CD4-positive, alpha-beta T cell treated with Interleukin-10 for 1 hour (primary cell): ENCODE measurements at places on chromosomes 2 and 18.

- DNase-seq = no peak
Observed at GRCh38 chr2:774436-774835, 97.2 kb upstream of the TMEM18 start.

GRCh38 chr2:85273738-85274731, 53.8 kb downstream of the TGOLN2 start:
- no peak for DNase-seq

DNA sequence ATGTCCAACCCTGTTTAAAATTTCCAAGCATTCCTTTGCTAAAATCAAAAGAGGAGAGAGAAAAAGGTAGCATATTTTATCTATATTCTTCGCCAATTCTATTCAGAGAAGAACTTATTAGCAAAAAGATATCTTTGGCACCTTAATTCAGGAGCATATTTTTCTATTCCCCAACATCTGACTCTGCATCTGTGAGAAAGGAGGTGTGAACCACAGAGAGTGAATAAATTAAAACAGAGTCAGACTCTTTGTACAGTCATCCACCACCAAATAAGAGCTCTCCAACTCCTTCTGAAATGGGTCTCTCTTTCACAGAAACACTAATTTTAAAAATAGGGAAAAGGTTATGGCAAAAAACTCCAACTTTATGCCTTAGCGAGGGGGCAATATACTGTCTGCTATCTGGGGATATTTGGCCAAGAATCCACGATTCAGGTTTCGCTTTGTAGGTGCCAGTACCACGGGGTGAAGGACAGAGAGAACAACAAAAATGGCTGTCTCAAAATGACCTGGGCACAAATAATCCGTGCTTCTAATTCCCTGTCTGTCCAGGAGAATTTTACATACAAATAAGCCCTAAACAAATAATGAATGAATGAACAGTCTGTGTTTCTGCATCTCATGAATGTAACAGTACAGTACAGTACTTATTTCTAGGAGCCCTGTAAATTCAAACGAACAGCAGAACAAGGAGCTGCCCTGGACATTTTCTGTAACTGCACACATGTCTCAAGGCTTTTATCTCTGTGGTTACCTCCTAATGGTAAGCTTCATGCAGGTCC, 43.4 kb downstream of the EPB41L3 start:
- no peak for DNase-seq

GRCh38 chr18:5122272-5122671, 74.8 kb downstream of the AKAIN1 start:
- no peak for DNase-seq

DNA sequence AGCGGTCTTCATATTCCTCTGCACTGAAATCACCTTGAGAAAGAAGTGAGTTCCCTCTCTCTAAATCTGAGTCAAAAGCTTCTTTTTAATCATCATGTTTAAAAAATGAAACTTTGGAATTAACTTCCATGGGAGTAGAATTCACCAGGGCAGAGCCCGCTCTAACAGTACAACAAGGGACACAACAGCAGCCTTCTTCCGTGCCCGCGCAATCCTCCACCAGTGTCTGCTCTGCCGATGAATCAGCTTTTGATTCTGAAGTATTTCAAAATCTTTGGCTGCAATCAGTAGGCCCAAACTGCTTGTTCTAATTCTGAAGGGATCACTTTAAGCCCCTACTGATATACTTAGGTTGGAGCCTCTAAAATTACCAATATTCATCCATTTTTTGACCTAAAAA, 76.9 kb downstream of the USP40 start:
- DNase-seq = no peak

GRCh38 chr2:205161156-205161839, 521.0 kb upstream of the NRP2 start:
- DNase-seq = no peak

GRCh38 chr18:7071600-7071999, 46.0 kb downstream of the LAMA1 start:
- no peak for DNase-seq

GRCh38 chr18:73945130-73945792, 202.4 kb downstream of the FBXO15 start:
- no peak for DNase-seq

GRCh38 chr2:139918982-139919381, 1138.8 kb upstream of the NXPH2 start:
- no peak for DNase-seq

- no peak for DNase-seq
Observed at GRCh38 chr2:169895294-169895985, 68.2 kb downstream of the UBR3 start.

DNA sequence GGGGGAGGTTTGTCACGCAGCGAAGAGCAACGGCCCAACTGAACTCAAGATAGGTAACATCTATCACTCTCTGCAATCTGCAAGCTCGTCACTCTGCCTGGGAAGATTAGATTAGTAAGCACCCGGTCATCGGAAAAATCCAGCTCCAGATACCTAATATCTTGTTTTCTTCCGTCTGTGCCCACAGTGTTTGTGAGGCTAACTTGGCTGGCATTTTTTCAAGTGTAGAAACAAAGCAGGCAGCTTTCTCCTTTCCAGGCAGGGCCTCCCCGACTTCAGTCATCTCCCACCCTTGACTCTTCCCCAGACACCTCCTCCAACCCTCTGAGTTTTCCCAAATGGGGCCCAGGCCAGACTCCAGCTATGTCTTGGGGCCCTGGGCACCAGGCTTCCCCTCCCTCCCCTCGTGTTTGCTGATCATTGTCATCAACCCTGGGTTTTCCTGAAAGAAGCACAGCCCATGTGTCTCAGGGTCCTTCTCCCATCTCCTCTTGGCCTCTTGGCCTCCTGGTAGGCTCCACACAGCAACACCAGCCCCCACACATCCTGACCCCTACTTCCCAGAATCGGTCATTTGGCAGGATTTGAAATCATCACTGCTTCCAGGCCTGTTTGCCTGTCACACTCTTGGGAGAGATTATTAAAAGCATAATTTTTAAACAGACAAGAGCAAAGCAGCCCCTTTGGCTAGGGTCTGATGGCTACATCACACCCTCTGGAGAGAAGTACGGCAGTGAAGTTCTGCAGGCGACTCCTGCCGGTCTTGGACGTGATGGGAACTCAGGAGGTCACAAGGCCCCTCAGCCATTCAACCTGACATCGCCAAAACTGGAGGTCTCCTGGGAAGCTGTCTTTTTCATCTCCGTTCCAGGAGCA, 144.9 kb upstream of the ID2 start:
- DNase-seq = no peak

GRCh38 chr2:14843507-14844204, 211.1 kb downstream of the LRATD1 start:
- no peak for DNase-seq

DNA sequence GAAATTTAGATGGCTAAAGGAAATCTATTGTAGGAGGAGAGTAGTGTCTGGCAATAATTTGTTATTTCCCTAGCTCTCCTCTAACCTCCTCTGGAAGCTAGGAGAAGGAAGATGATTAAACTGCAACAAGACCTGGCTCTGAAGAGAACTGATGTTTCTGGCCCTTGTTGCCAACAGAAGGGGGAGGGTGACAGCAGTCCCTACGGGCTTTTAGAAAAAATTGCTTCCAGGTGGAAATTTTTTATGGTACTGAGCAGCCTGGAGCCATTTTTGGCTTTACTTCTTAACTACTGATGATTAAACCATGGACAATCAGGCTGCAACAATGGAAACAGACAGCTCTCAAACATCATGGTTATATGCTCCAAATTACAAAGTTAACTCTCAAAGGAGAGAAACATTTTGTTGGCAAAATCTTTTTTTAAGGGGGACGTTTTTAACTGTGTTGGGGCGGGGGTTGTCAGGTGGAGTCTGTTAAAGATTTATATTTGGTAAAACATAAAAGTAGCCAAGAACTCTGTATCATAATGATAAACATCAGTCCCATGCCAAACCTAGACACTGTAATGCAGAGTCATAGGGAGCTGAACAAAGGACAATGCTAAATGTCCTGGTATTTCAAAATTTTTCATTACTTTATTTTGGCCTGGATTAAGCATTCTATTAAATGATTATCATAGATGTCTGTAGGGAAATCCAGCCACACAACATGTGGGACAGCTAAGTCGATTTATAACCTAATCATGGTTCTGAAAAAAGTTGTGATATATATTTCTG, 70.0 kb downstream of the EXOC6B start:
- no peak for DNase-seq

- DNase-seq = peak; percentile 65
Observed at GRCh38 chr2:39119732-39120520, 925 bp downstream of the SOS1 start.

DNA sequence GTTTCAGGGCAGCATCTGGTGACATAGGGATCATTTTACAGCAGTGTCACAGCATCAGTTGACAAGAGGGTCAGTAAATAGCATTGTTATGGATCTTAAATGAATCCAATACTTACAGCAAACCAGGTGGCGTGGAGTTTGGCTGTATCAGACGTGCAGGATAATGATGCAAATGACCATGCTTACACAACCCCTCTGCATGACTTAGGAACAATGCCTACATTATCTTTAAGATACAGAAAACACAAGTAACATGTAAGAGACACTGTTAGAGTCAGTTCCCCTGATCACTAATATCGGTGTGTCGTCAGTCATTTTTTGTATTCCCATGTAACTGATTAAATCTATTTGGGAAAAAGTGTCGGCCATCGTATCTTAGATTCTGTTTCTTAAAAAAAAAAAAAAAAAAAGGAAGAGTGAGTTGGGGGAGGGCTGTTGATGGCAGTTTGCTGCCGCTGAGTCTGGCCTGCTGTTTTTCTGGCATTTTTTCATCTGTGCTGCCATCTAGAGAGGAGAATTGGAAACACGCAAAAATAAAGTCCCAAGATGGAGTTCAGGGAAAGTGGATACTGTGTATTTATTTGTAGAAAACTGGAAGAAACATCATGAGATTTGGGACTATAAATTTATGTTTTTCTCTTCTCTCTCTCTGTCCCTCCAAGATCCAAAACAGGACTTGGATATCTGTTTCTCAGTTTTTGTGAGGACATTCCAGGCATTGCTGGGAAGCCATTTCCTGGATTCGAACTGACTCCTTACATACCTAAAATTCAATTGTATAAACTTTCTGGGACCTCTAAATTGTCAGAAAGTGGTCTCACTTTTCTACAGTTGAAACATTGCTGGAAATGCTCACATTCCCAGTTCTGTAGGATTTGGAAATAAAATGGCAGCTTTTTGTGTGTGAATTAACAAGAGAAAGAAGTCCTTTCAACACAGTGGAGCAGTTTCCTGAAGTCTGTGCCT, 60.3 kb upstream of the AGPS start:
- peak; percentile 75 for DNase-seq

DNA sequence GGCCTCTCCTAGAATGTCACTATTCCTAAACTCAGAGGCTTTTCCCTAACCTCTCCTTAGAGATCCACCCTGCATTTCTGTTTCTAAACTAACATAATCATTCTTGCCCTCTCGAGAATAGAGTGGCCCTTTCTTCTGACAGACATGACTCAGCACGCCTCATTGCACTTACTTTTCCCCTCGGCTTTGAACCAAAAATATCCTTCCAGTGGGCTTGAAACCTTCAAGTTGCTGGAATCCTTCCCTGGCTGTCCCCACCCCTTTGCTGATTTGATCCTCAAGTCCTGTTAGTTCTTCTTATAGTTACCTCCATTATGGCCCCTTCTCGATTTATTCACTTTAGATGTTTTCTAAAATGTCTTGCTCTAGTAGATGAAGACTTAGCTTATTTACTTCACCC, 158.0 kb downstream of the LTBP1 start:
- no peak for DNase-seq

DNA sequence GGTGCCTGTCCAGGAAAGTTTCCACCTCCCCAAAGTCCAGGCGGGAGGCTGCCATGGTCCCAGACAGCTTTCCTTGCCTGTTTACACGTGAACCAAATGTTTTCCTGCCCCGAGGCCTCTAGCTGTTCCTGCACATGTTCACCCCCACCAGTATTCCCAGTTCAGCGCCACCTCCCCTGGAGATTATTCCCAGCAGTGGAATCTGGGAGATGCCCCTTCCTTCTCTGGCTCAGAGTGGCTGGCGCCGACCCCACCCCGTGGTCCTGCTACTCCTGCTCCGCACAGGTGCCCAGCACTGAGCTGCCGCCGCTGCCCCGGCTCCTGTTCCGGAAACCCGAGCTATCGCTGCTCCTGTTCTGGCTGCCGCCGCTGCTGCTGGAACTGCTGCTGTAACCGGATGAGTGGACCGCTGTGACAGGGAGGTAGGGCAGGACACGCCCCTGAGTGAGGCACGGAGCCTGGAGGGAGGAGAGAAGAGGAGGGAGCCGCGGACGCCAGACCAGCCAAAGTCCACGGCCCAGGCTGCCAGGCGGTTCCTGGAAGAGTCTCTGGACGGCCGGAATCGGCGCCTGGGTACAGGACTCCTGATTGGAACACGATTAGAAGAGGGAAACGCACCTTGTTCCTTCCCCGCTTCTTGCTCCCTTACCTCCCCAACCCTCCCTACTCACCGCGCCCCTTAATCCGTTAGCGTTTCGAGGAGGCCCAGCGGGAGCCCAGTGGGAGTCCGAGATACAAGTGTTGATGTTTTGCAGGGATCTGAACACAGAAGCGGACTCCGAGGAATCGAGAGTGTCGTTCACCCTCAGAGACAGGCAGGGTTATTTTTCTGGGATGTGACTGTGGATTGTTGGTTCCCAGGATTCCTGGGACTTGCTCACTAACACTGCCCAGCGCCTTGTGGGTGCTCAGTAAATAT, at the start of gene PDE11A:
PDE11A (minus strand) TSS at position 395 of the 919 bp plus-strand sequence; CDS start at position 55, 340 bp downstream.
- peak; percentile 3 for DNase-seq

DNA sequence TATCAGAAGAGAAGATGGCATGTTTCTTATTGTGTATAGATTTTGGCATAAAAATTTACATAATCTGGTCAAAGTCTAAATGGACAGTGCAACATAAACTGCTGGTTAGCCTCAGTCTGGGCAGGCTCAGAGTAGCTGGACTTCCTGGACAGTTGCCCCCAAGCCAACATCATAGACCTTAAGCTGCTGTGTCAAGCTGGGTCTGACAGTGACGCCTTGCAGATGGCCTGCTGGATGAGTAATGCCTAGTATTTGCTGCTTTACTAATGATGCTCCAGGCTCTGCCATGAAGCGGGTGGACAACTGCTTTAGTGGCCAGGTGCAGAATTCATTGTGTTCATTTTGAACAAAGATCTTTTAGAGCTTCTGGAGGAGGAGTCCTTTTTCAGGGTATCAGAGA, 603.7 kb upstream of the ZEB2 start:
- no peak for DNase-seq

- peak; percentile 19 for DNase-seq
Observed at GRCh38 chr18:80167931-80168330, 58.9 kb downstream of the ADNP2 start.

- no peak for DNase-seq
Observed at GRCh38 chr2:24852431-24853020, 59.3 kb downstream of the CENPO start.

GRCh38 chr2:202072226-202072625, 829 bp upstream of the KIAA2012 start:
- DNase-seq = no peak

- DNase-seq = peak; percentile 91
Observed at GRCh38 chr18:21612125-21613039, at the start of gene SNRPD1. Gene SNRPD1, plus strand, starts transcription at chr18:21612314. Its CDS starts 116 bp downstream, at chr18:21612430.

- DNase-seq = no peak
Observed at GRCh38 chr2:38095996-38096861, 20.3 kb upstream of the CYP1B1 start.

GRCh38 chr2:112754564-112754963, 9.8 kb downstream of the CKAP2L start:
- no peak for DNase-seq

- DNase-seq = no peak
Observed at GRCh38 chr2:133414486-133415209, 153.6 kb downstream of the NCKAP5 start.
